Stimulated activated CD4-positive, alpha-beta T cell treated with anti-CD3 and anti-CD28 coated beads, Interleukin-12 subunit alpha, Interleukin-12 subunit beta, amount 100 ng/mL, for 24 hours (primary cell): ENCODE measurements at places on chromosomes 1 and 21.

- DNase-seq, result no peak
Measured at GRCh38 chr1:52057255-52057654, 1.2 kb downstream of the BTF3L4 start.

DNA sequence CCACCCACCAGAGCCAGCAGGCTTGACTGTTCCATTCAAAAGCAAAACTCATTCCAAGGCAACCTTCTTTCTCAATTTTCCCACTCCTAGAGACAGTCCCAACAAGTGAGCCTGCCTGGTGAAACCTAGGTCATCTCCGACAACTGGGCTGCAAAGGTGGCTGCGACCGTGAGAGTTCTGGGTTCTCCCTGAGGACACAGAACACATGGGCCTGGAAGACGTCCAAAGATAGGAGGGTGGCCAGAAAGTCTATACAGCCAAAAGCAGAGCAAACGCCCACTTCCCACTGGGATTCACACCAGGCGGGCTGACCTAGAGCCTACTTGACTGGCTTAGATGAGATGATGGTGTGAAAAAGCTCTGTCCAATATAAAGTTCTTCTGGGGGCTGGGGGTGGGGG, 90.2 kb upstream of the GRIK3 start:
- DNase-seq, result no peak

DNA sequence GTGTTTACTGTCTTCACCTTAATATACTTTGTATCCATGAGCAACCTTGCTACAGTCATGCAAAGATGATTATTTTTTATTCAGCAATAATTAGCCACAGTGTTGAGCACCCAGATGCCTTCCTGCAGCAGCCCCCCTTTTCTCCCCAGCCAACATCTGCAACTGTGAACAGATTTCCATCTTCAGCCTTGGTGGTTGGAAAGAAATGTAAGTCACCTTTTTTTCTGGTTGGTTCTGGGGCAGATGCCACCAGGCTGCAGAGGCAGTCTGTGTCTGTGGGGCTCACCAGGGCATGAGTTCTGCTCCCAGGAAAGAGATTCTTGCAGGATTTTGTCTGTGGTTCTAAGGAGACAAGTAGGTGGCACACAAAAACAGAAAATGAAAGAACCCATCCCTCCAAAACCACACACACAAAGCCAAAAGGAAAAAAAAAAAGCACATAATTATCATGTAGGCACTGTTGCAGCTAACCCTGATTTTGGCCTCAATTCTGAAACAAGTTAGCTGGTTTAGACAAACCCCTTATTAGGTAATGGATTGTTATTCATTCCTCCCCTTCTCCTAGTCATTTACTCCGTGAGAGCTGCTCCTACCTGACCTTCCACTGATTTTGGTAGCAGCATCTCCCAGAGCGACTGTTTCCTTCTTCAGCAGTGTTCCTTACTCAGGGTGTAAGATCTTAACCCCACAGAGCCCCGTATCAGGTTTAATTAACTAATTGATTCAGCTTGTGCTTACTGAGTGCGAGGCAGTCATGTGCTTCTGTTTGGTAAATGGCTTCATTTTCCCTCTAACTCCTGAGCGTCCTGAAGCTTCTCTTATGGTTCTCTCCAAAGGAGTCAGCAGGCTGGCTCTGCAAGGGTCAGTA, 36.5 kb downstream of the GALNT2 start:
- DNase-seq, result no peak

GRCh38 chr21:36606287-36606982, 92.5 kb upstream of the SIM2 start:
- no peak for DNase-seq

DNA sequence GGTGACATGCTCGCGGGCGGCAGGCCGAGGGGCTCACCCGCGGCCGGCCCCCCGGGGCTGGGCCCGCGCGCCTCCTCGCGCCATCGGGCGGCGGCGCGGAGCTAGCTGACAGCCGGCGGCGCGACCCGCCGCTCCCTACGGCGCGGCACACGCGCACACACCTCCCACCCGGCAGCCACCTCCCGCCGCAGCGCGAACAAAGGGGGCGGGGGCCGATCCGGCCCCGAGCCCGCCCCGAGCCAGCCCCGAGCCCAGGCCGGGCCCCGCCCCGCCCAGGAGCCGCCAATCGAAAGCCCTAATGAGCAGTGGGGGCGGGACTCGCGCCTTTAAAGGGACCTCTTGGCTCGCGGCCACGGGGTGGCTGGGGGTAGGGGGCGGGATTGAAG, at the start of gene KIF21B:
KIF21B (minus strand) TSS at position 198 of the 386 bp plus-strand sequence. CDS start 331 bp downstream, outside the sequence.
- peak; percentile 81 for DNase-seq

GRCh38 chr1:186569856-186570255, 108.9 kb upstream of the PDC start:
- DNase-seq, result no peak

DNA sequence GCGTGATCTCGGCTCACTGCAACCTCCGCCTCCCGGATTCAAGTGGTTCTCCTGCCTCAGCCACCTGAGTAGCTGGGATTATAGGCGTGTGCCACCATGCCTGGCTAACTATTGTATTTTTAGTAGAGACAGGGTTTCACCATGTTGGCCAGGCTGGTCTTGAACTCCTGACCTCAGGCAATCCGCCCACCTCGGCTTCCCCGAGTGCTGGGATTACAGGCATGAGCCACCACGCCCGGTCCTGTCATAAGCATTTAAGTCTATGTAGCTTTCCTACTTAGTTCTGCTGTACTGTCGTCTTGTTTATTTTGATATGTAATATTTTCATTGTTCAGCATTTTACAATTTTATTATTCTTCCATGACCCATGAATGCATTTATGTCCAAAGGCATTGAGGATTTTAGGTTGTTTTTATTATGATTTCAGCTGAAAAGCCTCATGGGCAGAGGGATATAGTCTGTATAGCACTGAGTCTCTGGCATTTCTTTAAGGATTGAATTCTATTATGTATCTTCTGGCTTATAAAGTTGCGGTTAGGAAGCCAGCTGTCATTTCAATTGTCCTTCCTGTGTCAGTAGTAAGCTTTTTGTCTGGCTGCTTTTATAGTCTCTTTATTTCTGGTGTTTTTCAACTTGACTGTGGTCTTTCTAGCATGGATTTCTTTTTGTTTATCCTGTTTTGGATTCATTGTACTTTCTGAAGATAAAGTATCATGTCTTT, 9.2 kb downstream of the AGPAT3 start:
- no peak for DNase-seq

- no peak for DNase-seq
Measured at GRCh38 chr1:54310439-54311328, 95.5 kb downstream of the SSBP3 start.

DNA sequence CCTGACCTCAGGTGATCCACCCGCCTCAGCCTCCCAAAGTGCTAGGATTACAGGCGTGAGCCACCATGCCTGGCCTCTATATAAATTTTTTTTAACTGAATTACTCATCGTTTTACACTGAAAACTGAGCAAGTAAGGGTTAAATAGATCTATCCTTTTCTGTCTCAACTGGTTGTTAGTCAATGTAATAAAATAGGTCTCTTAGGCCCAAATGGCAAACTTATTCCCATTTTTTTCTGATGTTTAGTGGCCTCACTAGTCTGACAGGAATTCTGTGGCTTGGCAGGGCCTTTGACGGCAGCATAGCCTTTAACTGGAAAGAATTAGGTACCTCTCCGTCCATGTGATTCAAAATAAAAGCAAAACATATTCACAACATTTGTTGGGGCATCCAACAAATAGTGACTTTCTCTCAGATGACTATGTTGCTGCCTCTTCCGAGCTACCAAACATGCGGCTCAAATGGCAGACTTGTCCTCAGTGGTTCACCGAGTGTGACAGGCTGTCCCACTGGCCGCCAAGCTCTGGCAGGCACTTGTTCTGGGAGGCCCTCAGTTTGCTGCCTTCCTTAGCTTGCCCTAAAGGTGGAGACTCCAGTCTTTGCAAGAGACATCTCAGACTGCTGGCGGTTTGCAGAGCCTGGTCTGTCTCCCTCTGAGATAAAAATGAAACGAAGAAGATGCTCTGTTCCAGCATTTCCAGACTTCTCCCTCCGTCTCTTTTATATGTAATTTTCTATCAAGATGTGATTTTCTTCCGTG, 17.4 kb downstream of the ATP1A4 start:
- no peak for DNase-seq

- DNase-seq, result peak; percentile 36
Measured at GRCh38 chr1:204398197-204399125, 13.2 kb downstream of the PPP1R15B start.

- no peak for DNase-seq
Measured at GRCh38 chr1:200457810-200458209, 48.0 kb upstream of the ZNF281 start.
